GM20000 (cell line): ENCODE measurements at places on chromosomes 7 and 10.

DNA sequence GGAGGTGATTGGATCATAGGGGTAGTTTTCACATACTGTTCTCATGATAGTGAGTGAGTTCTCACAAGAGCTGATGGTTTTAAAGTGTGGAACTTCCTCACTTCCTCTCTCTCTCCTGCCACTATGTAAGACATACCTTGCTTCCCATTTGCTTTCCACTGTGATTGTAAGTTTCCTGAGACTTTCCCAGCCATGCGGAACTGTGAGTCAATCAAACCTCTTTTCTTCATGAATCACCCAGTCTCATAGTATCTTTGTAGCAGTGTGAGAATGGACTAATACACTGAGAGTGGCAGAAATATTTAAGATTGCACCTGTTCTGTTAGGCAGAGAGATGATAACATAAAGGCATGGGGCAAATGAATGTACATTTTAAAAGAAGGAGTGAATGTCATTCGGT is 507.8 kb downstream of the SORCS3 start:
- no peak for DNase-seq

DNA sequence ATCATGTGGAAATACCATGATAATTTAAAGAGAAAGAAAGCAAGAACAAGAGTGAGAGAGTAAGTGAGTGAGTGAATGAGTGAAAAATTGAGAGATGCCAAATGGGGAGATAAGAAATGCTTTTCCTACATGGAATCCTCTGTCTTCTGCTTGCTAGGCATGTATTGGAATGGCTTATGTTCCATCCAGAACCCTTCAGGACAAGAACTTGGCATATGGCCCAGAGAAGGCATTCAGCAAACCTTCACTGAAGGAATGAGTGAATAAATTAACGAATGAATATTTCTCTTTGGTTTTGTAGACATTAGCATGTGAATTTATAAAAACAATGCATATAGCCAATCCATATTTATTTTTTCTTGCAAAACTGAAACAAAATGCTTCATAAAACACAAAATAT is 162.2 kb downstream of the LRRTM3 start:
- no peak for DNase-seq

DNA sequence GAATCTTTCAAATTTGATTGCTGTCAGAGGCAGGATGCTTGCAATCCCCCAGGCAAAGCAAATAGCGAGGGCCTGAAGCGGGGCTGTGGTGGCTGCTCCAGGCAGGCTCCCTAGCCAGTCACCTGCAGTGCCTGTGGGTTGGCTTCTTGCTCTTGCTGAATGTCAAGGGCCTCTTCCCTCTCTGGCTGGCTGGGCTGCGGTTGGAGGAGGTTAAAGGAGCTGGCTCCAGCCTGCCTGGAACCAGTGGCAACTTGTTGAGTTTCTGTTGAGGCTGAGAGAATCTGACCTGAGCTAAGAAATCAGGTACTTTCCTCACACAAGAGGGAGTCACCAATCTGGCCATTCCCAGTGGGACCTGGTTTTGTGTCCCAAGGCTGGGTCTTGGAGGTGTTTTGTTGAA is 134.7 kb downstream of the TMEM178B start:
- DNase-seq, result no peak

GRCh38 chr10:35359873-35360272 is 23.6 kb downstream of the CCNY start:
- no peak for DNase-seq

DNA sequence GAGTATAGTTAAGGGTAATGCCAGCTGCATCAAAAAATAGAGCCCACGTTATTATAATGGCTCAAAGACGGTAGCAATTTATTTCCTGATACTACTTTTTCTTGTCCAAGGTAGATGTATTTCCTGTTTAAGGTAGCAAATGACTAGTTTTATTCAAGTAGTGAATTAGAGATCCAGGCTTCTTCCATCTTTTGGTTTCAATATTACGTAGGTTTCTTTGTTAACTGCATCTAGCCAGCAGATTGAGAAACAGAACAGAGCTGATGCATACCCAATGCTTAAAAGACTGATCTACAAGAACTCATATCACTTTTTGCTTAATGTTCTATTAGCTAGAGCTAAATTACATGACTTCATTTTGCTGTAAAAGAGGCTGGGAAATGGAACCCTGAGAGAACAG is 992.1 kb downstream of the NRG3 start:
- no peak for DNase-seq

DNA sequence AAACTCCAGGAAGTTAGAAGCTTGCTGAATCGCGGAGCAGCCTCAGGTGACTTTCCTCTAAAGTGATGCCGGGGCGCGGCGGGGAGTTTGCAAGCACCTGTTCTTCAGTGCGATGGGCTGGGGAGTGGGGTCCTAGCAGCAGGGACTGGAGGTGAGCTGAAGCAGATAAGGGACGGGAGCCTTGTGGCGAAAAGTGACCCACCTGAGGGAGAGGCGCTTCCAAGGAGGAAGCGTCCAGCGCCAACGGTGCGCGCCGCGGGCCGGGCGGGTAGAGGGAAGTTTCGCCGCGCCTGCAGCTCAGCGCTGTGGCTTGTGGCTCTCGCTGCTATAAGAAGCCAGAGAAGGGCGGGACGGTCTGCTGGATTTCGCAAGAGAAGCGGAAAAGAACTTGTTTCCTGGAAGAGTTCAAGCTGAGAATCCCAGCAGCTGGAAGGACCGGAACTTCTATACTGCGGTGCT is at the start of gene STEAP4:
Gene STEAP4, minus strand, starts transcription at position 305 of the 459 bp plus-strand sequence. CDS start 22,625 bp downstream, outside the sequence.
- no peak for DNase-seq

DNA sequence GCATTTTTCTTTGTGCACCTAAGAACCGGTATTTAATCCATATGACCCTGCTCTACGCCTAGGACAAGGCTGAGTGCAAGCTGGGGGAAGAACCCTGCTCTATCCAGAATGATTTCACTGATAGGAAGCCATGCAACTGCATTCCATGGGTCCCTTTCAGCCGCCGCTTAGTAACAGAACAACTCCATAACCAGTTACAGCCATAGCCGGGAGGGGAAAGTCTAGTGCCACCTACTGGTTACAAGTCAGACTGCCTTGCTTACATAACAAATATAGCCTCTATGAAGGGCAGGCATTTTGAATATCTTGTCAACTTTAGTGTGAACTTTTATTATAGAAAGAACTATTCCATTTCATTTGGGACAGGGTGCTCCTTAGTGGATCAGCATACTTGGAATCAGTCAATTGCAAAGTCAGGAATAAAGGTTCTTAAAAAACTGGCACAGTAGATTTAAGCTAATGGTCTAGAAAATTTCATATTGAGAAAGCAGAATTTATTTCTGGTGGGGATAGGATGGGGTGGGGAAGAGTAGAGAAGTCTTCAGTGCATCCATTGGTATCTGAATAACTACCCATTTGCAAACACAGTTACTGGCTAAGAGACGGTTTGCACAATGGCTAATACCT is 521.7 kb downstream of the ADRA2A start:
- peak; percentile 59 for DNase-seq

GRCh38 chr7:102432442-102433218 is 745 bp upstream of the ORAI2 start:
- no peak for DNase-seq

DNA sequence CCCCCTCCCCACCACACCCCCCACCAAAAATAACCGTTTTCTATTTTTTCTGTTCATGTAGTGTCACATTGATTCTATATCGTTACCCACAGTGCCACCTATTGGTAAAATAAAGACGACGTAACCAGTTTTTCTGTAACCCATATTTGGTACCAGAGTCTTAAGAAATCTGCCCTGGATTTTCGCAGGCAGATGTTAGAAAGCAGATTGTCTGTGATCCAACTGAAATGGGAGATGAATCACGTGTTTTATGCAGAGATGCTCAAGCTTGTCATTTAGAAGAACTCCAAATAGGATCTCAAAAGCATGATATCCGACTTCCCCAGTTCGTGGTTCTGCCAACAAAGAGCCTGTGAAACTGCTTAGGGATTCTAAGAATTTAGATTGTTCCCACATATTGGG is 261.1 kb upstream of the CSTF2T start:
- peak; percentile 35 for DNase-seq

DNA sequence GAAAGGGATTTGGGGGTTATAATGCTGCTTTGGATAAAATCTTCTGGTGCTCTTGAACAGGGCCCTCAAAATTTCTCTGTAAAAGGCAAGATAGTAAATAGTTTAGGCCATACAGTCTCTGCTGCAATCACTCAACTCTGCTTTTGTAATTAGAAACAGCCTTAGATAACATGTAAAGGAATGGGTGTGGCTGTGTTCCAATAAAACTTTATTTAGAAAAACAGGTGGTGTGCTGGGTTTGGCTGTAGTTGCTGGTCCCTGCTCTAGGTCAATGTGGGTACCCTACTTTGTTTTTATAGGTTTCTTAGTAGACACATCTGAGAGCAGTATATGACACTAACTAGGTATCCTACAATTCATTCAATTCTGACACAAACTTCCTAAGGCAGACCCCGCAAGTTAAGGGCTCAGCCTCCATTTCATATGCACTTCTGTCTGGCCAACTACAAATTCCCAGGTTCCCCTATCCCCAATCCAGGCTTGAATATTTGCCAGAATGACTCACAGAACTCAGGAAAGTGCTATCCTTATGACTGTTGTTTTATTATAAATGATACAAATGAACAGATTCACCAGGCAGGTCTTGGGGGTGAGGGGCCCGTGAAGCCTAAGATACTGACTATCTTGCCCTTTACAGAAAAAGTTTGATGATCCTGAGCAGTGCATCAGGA is 349.9 kb downstream of the RPS24 start:
- DNase-seq, result no peak
